ENCODE measurements at places on chromosomes 5 and 9. TPM values are rescaled to one million over a fixed set of nuclear protein-coding genes. Genes with fewer than 3 reads are reported as not detected.

FST gene
- 2.0 TPM for polyA plus RNA-seq

- no peak for DNase-seq
Observed at GRCh38 chr5:56490971-56491468, 257.9 kb upstream of the ANKRD55 start.

- DNase-seq, result peak; percentile 48
Observed at GRCh38 chr9:89137542-89138462, 40.8 kb downstream of the SHC3 start.

DNA sequence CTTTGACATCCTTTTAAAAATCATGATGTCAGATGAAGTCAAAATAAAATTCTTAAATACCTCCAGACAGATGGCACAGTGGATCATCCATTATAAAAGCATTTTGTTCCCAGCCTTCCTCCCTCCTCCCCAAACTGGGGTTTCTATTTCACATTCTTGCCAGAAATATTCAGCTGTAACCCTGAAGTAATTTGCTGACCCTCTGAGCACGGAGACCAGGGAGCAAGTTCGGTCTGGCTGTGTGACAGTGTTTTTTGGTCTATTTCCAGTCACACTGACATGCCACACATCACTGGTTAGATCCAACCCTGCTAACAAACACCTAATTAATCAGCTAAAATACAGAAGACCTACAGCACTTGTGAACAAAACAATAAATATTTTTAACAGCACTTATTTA, 126.2 kb upstream of the DMRT1 start:
- DNase-seq, result no peak

DNA sequence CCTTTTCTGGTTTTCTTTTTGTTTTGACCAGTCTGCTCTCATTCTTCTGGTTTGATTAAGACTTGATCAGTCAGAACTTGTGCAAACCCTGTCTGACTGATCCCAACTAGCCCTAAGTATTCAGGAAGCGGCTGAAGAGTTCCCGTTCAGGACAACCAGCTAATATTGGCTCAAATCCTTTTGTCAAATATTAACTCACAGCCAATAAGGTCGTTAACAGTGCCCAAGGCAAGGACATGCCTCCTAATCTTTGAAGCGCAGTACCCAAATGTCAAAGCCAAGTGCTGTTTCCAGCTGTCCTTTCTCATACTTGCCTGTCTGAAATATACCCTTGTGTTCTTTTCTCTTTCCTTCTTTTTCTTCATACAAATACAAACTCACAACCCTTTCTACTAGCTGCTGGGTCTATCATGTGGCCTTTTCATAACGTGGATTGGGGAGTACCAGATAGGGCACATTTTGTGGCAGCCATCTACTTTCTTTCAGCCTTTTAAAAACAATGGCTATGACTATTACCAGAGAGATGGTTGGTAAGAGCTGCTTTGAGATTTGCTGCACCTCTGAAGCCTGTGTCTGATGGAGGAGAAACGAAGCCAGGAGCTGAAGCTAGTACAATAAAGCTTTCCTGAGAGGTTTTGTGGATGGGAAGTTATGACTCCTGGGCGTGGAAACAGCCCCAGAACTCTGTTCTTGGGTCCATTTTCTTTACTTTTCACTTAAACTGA, 266.4 kb upstream of the ZNF608 start:
- DNase-seq, result no peak

DNA sequence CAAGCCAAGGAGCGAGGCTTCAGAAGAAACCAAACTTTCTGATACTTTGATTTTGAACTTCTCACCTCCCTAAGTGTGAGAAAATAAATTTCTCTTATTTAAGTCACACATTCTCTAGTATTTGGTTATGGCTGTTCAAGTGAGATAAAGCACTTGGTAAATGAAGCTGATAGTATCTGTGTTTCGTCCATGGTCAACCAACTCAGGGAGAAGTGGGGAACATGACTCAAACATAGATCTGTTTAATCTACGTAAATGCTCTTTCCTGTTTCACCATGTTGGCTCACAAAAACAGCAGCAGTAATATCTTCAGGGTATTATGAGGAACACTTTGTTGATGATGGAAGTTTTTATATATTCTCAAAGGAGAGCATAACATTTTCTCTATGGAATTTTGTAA, 2167.2 kb upstream of the C9orf72 start:
- DNase-seq, result no peak

- no peak for DNase-seq
Observed at GRCh38 chr9:101132801-101133200, 104.3 kb downstream of the PLPPR1 start.

- DNase-seq, result no peak
Observed at GRCh38 chr9:37295796-37296195, 126.7 kb upstream of the GRHPR start.

- peak; percentile 77 for DNase-seq
Observed at GRCh38 chr5:61409568-61409967, 77.5 kb downstream of the ZSWIM6 start.

DNA sequence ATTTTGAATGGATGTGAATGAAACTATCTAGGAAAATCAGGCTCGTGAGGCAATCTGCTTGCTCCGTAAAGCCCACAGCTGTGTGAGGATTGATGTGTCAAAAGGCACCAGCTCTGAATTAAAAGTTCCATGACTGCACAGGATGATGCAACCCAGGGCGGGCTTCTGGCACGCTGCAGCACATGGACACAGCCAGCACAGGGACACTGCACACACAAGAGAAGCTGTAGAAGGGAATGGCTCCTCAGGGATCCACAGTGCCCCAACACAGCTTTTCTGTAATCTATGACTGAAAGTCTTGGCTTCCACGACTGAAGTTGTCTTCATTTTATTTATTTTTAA, 151.0 kb downstream of the GCNT1 start:
- no peak for DNase-seq

DNA sequence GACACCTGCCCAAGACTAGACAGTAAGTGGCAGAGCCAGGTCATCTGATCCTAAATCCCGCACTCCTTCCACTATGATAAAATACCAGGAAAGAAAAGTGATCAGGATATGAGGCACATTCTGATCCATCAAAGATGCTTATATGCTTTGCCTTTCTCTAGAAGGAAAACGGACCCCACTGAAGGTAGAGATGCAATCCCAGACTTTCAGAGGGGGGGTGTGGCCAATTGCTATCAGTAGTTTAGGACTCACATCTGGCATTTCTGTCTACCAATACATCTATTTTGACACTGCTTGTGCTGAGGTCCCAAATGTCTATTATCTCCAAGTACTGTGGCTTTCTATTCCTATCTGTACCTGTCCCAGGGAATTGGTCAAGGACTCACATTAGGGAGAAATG, 1.7 kb downstream of the TRIM52 start:
- DNase-seq, result no peak

GRCh38 chr9:97714435-97714834, 17.3 kb upstream of the XPA start:
- DNase-seq, result no peak

GRCh38 chr9:115671963-115672305, 481.7 kb upstream of the PAPPA start:
- no peak for DNase-seq
